ENCODE measurements at places on chromosomes 5 and 9.

- DNase-seq = no peak
Observed at GRCh38 chr9:93582550-93582949, 6.2 kb downstream of the PHF2 start.

DNA sequence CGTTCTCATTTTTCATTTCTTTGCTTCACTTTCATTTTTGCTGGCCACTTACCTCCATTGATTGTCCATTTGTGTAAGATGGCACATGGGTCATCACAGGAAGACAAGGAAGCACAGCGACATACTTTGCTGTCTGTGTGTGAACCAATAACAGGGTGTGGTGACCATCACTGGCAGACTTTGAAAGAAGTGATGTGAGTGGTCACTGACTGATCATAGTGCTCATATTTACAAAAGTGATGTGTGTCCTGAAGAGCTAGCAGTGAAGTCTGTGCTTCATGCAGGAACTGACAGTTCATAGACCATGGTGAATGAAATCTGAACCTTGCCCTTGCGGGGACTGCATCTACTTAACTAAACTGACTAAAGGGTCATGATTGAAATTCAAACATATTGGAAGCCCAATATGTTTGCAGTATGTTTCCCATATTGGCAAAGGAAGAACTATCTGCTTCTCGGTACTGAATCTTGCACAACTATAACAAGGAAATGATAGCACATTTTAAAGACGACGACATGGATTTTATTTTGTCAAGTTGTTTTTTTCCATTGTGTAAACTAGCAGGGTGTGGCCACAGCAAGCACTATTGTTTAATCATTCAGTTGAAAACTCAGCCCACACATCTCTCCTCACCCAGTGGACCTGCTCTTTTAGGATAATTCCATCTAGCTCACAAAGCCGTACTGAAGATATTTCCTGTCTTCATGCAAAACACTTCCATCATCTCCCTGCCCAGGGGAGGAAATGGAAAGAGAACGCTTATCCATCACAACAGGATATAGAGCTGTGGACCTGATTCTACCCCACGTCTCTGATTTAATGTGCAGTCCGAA is 232.0 kb upstream of the ANKRD55 start:
- no peak for DNase-seq

DNA sequence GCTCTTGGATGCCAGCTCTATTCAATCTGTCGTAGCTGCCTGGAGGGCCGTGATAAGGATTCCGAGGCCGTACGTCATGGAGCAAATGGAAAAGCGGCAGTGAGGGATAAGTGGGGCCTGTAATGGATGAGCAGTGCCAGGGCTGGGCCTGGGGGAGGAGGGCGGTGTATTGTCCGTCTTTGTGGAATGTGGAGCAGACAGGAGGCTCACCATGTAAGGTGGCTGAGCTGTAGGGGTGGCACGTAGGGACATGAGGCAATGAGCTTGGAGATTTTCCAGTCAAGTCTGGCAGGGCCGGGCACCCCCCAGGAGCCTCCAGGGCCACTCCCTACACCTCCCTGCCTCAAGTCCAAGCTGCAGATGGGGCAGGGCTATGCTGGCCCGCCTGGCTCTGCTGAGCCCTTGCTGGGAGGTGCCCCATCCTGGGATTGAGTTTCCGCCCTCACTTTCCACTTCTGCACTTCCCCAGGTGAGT is 29.2 kb downstream of the NCS1 start:
- DNase-seq = no peak

DNA sequence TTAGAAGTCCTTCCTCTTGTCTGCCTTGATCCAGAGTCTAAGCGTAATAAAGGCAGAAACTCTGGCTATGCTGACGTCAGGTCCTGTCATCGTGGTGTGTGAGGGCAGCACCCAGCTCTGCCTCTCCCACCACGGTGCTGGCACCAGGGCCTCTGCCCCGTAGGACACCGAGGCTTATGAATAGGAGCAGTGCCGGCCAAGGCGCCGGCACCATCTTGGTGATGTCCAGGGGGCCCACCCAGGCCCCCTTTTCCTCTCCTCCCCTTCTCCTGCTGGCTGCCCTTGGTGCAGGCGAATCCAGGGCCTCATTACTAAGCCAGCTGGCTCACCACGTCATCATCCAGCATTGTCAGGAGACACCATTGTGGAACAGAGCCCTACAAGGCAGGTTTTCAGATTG is 252.3 kb downstream of the FANCC start:
- no peak for DNase-seq

GRCh38 chr5:168479166-168479565 is 7.1 kb upstream of the RARS1 start:
- DNase-seq = no peak

DNA sequence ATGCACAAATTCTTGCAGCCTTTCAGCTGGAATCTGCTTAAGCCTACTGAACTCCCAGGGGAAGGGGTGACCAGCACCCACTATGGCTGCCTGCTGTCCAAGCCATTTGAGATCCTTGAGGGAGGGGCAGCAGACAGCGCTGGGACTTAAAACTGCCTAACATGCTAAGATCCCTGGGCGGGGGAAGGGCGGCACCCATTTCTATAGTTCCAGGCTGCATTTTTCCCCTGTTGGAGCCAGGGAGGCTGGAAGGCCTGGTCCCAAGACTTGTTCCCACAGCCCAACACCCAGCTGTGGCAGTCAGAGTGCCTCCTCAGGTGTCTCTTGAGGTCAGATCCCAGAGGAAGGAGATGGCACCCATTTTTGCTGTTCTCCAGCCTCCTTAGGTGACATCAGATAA is 1061.3 kb upstream of the COX7C start:
- DNase-seq = no peak

- DNase-seq = peak; percentile 84
Observed at GRCh38 chr5:173823721-173824567, 64.2 kb upstream of the CPEB4 start.

GRCh38 chr9:114511978-114512874 is 7.0 kb upstream of the WHRN start:
- no peak for DNase-seq

GRCh38 chr5:75616371-75616881 is 5.2 kb downstream of the ANKDD1B start:
- no peak for DNase-seq

DNA sequence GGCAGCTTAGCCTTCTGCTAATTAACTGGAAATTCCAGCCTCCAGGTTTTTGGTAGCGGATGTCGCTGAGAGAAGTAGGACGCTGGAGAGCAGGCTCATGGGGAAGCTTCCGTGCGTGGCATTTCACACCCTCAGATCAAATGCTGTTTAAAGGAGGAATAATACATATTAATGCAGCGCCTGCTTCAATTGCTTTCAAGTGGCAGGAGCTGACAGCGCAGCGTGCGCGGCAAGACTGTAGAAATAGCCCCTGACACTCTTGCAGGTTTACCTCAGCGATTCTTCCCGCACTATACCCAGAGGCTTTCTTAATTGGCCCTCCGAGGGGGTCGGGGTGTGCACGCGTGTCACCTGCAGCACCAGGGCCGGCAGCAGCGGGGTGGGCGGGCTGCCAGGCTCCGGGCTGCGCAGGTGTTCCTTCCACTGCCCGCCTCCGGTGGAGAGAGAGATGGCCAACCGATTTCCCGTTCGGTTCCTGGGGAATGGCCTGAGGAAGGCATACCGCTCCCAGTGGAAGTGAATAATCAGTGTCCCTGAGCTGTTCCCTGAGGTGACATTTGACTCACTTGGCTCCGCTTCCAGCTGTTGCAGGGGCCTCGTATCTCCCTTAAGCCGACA is 427.9 kb downstream of the KCTD16 start:
- no peak for DNase-seq

DNA sequence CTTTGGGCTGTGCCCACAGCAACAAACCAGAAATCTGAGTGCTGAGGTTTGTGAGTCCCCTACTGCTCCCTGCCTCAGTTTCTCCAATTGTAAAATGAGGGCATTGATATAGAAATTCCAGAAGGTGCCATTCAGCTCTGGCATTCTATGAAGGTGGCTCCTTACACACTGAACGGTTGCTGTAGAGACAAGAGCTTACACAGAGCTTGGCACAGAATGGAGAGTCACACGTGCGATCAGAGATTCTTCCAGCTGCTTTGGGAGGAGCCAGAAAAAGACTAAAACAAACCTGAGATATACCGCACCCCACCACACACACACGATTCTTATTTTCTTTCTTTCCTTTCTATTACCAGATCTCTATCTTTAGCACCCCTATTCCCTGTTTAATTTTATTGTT is 122.7 kb downstream of the SLIT3 start:
- DNase-seq = no peak

GRCh38 chr5:119439140-119439631 is 13.1 kb upstream of the HSD17B4 start:
- DNase-seq = no peak

- DNase-seq = no peak
Observed at GRCh38 chr5:178649580-178649979, 22.7 kb upstream of the CLK4 start.

- DNase-seq = no peak
Observed at GRCh38 chr9:83754383-83754977, 46.7 kb upstream of the UBQLN1 start.

GRCh38 chr5:177300951-177301350 is 2.6 kb downstream of the RAB24 start:
- DNase-seq = no peak

DNA sequence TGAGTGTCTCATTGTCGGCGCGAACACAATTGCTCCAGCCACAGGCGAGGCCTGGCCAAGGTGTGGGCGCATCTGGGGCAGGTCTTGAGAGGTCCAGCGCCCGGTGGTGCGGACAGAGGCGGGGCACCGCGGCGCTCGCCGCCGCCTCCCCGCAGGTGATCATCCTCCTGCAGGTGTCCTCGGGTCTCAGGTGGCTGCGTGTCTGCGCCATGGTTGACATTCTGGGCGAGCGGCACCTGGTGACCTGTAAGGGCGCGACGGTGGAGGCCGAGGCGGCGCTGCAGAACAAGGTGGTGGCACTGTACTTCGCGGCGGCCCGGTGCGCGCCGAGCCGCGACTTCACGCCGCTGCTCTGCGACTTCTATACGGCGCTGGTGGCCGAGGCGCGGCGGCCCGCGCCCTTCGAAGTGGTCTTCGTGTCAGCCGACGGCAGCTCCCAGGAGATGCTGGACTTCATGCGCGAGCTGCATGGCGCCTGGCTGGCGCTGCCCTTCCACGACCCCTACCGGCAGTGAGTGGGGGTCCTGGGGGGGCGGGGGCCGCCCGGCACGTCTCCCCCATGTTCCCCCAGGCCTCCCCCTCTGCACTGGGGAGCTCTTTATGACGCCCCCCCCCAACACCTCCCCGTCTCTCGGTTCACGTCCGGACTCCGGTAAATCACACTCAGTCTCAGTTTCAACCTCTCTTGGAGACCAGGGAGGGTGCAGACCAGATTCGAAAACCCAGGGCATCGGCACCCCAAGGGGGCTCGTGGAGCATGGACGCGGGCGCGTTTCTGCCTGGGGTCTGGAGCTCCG is 446 bp downstream of the NXNL2 start:
- DNase-seq = no peak

GRCh38 chr5:39501397-39501796 is 76.6 kb upstream of the DAB2 start:
- DNase-seq = no peak

- DNase-seq = no peak
Observed at GRCh38 chr9:14303100-14303499, 10.8 kb downstream of the NFIB start.

DNA sequence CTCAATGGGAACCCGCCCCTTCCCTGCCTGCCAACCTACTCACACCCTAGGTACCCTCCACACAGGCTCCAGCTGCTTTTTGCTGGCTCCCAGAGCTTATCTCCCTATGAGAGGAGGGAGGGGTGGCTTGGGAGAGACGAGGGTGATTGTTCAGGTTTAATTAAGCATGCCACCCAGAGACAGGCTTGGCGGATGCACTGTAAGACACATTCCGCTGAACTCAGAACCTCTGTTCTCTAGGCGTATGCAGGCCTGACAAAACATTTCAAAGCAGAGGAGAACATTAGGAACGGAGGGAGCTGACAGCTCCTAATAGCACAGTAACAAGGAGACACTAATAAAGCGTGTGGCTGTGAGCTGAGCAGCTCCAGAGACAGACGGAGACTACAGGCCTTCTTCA is 80.1 kb downstream of the TRIM32 start:
- DNase-seq = no peak

DNA sequence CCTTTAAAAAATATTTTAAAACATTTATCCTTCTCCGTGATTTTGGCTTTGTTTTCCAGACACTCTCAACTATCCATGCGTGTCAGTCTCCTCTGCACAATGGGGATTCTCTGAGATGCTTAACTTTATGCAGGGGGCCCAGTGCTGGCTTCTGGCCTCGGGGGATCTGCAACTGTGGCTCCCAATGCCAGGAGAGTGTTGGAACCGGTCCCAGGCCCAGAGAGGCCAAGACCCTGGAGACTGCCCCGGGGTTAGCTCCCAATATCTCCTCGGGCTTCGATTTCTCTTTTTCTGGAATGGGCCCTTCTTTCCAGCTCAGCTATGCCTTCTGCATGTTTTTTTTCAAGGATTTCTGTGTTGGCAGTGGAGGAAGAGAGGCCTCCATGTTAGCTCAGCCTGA is 20.1 kb upstream of the SARDH start:
- no peak for DNase-seq

- DNase-seq = no peak
Observed at GRCh38 chr9:21711504-21711903, 90.9 kb upstream of the MTAP start.

DNA sequence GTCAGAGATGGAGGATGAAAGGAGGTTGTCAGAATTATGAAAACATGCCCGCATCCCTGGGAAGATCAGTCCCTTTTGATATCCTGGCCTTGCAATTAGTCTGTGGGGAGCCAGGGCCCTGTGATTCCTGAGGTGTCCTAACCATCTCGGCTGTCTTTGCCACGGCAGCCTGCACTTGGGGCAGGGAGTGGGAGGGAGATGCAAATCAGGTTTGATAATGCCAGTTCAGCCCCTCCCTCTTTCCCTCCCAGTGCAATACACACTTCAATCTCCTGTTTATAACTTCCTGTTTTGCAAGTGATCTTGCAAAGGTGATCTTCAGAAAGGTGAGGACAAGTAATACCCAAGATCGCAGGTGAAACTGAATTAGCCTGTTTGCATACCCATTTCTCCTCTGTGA is 114.0 kb upstream of the ALDH1B1 start:
- DNase-seq = no peak

- DNase-seq = no peak
Observed at GRCh38 chr5:72530196-72530595, 23.0 kb upstream of the ZNF366 start.

DNA sequence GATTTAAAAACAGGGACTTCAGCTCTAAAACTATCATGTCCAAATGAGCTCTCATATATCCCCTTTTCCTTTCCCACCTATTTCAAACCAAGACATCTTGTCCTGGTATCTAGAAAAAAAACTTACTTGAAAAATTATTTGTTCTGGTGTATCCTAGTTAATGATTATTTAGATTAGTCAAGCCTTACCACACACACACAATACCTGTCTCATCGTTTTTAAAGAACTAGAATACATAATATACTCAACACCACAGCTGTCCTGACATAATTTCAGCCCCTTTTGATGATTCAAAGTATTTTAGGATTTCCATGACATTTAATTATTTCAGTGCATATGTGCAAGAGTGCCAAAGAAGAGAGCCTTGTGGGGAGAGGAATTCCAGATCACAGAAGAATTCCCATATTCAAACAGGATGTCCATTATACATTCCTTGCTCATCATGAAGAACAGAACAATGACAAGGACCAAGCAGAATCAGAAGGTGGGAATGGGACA is 233.7 kb downstream of the SMARCA2 start:
- no peak for DNase-seq

GRCh38 chr9:128201441-128202369 is 1.5 kb upstream of the DNM1 start:
- DNase-seq = no peak

Measured in AG09309 (cell line).